Sigmoid colon (tissue), 7 donors: ENCODE measurements at places on chromosomes 16 and 17. TPM values are rescaled to one million over a fixed set of nuclear protein-coding genes. Genes with fewer than 3 reads are reported as not detected.

SLFN14 gene
- not detected for total RNA-seq

TPSB2 gene
- total RNA-seq = 12.2 TPM

CES1 gene
- 34.6 TPM for total RNA-seq

KRT28 gene
- not detected for total RNA-seq

KRT39 gene
- total RNA-seq = not detected

KIF2B gene
- not detected for total RNA-seq

AKAP10 gene
- 24.0 TPM for total RNA-seq

C16orf96 gene
- total RNA-seq = not detected

AMFR gene
- total RNA-seq = 137 TPM

OR1A1 gene
- not detected for total RNA-seq

CDRT15 gene
- total RNA-seq = not detected

ZACN gene
- 3.5 TPM for total RNA-seq

SLFN11 gene
- 17.8 TPM for total RNA-seq

TBX21 gene
- total RNA-seq = not detected

CCL3 gene
- 1.4 TPM for total RNA-seq

TEX2 gene
- 41.7 TPM for total RNA-seq

MILR1 gene
- total RNA-seq = 1.8 TPM

ADAP2 gene
- 20.8 TPM for total RNA-seq
